ENCODE measurements at places on chromosomes 2 and 18. TPM values are rescaled to one million over a fixed set of nuclear protein-coding genes. Genes with fewer than 3 reads are reported as not detected.

The ST8SIA5 gene
- total RNA-seq = not detected

The SNED1 gene
- 14.5 TPM for total RNA-seq

The FN1 gene
- 0.53 TPM for total RNA-seq

The TRAK2 gene
- 43.1 TPM for total RNA-seq

The POTEJ gene
- total RNA-seq = not detected

The DSG4 gene
- total RNA-seq = not detected

The TDRD15 gene
- total RNA-seq = 0.06 TPM

The G6PC2 gene
- not detected for total RNA-seq

The SP140 gene
- 61.4 TPM for total RNA-seq

The DPP4 gene
- 101 TPM for total RNA-seq

The CNTNAP5 gene
- not detected for total RNA-seq

The TMEM247 gene
- total RNA-seq = not detected

The WDR35 gene
- 4.7 TPM for total RNA-seq

The REG3A gene
- total RNA-seq = not detected

The PIEZO2 gene
- not detected for total RNA-seq

The HOXD10 gene
- total RNA-seq = not detected
